Femur (tissue), 1 donor: ENCODE measurements at places on chromosomes 16 and 17.
A peak's percentile ranks its signal among the peaks of the same experiment; 100 is the strongest.

DNA sequence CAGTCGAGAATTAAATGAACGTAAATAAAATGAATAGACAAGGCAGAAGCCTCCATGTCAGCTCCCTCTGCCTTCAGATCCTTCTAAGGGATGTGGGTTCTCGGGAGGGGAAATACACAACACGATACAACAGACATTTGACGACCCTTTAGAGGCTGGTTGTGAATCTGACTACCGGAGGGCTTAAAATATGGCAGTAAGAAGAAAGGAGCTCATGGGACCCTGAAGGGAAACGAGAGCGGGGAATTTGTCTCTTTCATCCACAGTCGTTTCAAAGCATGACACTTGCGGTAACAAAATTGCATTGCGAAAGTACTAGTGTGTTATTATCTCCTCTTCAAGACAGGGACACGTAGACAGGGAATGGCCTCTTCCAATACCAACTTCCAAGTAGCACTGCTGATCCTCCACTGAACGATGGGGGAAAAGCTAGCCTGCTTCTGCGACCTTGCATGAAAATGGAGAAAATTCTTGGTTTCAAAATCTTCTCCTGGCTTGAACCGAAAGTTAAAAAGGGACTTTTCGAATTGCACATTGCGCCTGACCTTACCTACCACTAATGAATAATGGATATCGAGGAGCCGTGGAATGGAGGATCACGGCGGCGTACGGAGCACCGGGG lies 1.2 kb upstream of the TNRC6C start:
- DNase-seq = peak; percentile 34

DNA sequence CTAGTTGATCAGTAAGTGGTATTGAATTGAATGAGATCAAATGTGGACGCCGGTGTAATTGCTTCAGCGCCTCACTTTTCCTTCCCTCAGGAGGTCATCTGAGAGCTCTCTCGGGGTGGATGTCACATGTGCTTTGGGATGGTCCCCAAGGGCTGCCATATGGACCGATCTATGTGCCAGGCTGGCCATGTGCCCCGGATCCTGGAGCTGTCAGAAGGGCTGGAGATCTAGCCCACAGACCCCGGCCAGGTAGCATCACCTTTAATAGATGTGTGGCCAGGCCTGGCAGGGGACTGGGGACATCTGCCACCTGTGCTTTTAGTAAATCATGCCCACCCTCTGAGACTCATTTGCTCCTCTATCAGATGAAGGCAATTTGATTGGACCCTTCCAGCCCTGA lies 95.3 kb upstream of the CRHR1 start:
- DNase-seq = no peak

DNA sequence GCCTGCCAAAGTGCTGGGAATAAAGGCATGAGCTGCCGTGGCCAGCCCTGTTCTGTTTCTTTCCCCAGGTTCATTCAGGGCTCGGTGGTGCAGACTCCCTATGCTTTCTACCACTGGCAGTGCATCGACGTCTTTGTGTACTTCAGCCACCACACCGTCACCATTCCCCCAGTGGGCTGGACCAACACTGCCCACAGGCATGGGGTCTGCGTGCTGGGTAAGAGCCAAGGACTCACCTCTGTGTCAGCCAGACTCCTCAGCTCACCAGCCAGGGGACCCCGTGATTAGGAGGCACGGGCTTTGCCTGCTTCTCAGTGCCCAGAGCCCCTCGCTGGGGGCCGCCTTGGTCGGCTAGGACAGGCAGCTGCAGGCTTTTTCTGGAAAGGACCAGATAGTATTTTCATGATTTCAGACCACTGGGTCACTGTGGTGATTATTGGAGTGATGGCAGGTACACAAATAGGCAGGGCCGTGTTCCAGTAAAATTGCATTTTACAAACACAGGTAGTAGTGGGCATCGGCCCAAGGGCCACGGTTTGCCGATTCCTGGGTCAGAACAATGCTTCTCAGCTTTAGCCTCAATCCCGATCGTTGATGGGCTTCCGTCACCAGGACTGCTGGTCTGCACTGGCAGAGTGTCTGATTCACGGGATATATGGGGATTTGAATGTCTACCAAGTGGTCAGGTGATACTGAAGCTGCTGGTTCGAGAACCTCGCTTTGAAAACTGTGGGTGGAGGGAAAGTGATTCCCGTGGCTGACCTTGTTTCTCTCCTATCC lies 5.0 kb downstream of the ENGASE start:
- DNase-seq = no peak

- DNase-seq = no peak
Measured at GRCh38 chr17:49213399-49213798, 2.9 kb downstream of the ABI3 start.

- DNase-seq = no peak
Measured at GRCh38 chr16:73545755-73546154, 497.8 kb upstream of the ZFHX3 start.

DNA sequence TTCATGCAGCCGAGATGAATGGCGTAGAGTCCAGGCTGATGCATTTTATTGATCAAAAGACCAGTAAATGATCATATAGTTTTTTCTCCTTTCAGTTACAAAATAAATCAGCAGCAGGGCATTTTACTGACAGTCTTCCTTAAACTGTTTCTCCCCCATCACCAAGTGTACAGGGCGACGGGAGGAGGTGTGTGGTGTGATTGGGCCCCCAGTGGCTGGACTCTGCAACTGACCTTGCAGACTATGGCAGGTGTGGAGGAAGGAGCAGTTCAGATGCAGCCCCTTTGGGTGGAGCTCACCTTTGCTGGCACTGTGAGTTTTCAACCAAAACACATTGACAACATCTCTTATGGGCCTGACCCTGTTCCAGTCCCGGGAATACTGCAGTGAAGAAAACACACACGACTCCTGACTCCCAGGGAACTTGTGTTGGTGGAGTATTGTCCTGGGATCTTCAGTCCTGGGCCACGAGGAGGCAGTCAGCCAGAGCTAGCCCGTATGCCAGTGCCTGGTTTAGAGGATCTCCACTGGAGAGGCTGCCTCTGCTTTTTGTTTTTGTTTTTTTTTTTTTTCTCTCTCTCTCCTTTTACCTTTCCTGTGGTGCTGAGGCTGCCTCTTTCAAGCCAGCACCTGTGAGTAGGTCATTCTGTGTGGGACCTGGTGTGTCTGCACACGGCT lies 29.8 kb downstream of the KIAA0513 start:
- DNase-seq = no peak

- DNase-seq = no peak
Measured at GRCh38 chr17:30210366-30210765, 25.1 kb downstream of the SLC6A4 start.

GRCh38 chr17:50458701-50459676 lies 9.7 kb downstream of the CHAD start:
- no peak for DNase-seq

DNA sequence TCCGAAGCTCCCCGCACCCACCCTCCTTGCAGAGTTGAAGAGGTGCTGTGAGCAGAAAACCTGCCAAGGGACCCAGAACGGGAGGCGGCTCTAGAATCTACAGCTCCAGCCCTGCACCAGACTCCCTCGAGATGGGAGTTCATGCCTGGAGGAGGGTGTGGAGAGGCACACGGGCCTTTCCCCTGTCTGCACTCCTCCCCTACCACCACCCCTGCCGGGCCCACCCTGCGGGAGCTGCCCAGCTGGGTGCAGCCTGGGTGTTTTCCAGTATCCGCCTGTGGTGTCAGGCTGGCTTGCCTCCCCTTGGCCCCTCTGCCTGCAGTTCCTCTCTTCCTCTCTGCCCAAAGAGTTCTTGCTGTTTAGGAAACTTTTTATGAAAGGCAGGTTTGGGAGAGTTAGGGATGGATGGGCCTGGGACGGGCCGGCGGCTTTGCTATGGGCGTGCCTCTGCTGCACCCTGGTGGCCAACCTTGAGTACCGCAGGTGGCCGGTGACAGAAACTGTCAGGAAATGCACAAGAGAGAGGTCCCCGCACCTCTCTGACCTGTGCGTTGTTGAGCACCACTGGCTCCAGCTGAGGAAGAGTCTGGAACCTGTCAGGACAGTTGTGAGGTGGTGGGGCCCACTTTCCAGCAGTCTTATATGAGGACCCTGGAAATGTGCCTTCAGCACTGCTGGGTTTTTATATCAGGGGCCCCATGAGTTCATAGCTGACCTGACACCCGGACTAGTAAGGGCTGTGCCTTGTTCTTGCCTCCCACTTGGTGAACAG lies 354.1 kb downstream of the SEC14L1 start:
- DNase-seq = peak; percentile 90

DNA sequence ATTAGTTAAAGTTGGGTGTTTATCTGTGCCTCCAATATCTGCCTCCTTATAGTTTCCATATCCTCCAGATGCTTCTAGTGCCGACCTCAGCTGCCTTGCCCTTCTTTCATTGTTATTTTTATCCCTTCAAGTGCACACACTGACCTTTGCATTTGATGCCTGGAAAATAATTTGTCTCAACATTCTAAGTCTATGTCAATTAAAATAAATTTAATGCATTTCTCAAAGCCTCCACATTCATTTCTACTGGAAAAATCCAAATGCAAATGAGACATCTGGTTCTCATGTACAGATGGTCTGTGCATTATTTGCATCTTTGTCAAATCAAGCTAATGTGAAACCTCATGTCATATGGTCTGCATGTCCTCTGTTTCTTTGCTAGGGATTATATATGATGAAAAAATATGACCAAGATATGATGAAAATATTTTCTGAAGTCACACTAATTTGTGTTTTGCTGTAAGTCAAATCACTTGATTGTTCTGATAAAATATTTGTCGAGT lies 61.4 kb downstream of the TMEM100 start:
- DNase-seq = no peak

- no peak for DNase-seq
Measured at GRCh38 chr17:55833306-55833705, 82.5 kb downstream of the PCTP start.

DNA sequence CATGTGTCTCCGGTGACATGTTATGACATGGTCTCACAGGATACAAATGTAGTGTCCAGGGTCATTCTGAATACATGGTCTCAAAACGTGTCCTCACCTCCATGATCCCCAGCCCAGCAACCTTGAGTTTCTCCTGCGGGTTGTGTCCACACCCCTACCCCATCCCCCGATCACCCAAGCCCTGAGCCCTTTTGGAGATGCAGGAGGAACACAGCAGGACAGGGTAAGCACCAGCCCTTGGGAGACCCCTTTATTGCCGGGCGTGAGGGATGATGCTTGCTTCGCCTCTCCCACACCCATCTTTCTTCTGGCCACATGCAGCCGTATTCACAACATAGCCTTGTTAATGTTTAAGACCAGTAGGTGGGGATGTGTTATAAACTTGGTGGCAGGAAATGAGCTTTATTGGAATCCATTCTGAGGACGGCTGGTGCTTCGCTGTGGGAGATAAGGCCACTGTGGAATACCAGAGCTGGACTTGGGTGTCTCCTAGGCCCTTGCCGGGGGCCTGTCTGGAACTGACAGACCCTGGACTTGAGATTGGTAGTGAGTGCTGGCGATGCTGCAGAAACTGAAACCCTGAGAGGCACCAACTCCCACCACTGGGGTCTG lies 5.5 kb downstream of the TMEM132E start:
- DNase-seq = no peak

- DNase-seq = no peak
Measured at GRCh38 chr16:66298006-66298405, 68.5 kb upstream of the CDH5 start.

- DNase-seq = peak; percentile 88
Measured at GRCh38 chr17:10646392-10646990, 10.6 kb downstream of the MYH3 start.
